ENCODE measurements at places on chromosomes 12 and 14.

DNA sequence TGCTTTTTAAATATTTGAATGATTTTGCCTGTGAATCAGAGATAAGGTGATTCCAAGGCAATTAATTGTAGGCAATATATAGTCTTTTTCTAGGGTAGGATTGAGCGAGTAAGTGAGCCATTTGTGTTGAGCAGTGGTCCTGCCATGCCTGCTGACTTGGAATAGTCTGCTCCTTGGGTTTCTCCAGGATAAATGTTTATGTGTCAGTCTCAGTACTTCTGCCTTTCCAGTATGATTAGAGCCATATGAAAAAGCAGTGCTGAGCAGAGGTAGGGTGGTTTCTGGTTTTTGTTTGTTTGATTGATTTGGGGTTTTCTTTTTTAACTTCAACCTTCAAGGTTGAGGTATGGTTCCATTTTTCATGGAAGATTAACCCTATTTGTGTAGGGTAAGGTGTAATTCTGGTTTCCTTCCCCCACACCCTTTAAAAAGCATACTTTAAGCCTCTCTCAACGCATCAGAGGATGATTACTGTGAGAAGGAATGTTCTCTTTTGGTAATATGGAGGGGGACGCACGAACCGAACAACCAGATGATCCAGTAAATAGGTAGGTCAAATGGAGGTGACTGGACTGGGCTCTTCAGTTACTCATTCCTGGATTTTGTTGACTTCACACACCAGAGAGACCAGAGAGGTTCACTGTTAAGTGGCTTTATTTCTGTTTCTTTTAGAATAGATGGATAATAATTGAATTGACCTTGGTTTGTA, 22.7 kb downstream of the FRMD6 start:
- no peak for DNase-seq

DNA sequence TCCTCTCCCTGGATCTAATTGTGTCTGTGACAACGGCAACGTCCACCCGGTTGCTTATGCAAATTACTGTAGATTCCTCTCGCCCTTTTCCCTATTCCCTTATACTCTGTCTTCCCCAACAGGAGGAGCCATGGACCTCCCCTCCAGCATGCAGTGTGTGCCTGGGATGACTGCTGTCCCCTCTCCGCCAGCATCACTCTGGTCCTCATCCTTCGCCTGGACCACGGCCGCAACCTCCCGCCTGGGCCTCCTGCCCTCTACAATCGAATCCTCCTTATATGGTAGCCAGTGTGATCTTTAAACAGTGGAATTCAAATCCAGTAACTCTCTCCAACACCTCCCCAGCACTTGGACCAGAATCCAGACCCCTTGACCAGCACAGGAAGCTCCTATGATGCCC, 30.6 kb upstream of the PRIMA1 start:
- DNase-seq: no peak

DNA sequence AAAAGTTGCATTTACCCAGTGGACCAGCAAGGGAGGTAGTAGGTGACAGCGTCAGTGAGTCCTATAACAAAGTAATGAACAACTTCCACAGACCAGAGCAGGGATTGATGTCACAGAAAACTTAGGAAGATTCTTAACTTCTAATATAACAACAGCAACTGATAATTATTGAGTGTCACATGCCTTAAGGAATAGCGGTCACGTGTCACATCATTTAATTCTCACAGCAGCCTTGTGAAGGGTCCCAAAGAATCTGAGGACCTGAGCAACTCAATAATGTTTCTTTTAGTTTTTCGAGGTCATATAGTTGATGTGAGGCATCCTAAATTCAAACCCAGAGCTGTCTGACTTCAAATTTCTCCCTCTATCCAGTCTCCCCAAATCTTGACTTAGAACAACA, 422.2 kb downstream of the EGLN3 start:
- DNase-seq: no peak

GRCh38 chr12:21828779-21829178, 54.3 kb upstream of the KCNJ8 start:
- no peak for DNase-seq

DNA sequence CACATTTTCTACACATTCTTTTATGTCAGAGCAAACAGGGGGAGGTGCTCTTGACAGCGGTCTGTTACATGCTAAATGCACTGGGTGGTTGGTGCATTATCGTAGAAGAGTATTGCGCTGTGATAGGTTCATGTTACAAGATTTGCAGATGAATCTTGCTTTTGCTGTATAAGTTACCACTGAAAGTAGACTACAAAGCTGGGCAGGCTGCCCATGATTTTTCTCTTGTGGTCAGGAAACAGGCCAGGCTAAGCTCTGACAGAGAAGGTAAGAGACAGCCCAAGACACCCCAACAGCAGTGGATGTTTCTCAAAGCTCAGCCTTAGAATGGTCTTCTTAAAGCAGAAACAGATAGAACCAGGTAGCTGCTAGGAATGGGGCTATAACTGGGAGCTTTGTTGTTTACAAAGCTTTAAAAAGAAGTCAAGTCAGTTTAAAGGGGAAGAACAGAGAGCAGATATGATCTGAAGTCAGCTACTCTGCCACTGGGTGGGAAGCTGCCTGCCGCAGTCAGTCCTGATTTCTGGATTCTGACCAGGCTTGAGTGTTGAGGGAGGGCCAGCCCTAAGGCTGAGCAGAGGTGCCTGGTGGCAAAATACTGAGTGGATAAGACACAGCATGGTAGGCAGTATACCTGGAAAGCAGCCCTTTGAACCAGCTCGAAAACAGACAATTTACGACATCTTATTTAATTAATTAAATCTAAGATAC, 9.4 kb downstream of the KCNA1 start:
- DNase-seq: no peak

- DNase-seq: no peak
Measured at GRCh38 chr12:128983371-128983770, 130.1 kb downstream of the GLT1D1 start.

DNA sequence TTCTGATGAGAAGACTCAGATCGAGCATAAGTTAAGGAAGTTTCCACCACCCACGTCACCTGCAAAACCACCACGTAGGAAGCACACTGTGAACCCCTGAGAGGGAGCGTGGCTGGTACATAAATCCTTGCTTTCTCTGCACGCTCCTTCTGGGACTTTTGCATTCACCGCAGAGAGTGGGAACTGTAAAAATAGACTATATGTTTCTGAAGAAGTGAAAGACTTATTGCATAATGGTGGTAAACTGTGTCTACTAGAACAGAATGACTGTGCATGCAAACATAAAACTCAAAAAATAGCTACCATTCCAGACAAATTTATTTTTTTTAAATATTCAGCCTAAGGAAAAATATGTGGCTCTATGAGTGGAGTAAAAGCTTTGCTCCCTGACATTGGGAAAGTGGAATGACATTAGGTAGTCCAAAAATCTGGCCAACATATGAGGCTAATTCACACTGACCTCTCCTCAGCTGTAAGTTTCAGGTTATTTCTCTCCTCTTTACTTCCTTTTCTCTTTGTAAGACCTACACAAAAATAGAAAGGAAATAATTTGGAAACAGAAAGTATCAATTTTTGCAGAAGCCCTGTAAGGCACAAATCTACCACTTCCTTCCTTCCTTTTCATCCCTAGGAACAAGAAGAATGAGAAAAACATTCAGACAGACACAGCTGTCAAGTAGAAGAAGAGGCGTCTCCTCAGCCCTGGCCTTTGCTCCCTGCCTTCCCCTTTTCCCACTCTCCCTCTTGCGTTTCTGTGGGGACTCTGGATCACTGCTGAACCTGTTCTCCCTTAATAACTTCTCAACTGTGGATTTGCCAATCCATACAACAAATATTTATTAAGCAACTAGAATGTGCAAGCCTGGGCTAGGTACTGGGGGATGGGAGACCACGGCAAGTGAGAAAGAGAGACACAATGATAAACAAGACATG, 264.3 kb upstream of the FOXN3 start:
- DNase-seq: no peak

DNA sequence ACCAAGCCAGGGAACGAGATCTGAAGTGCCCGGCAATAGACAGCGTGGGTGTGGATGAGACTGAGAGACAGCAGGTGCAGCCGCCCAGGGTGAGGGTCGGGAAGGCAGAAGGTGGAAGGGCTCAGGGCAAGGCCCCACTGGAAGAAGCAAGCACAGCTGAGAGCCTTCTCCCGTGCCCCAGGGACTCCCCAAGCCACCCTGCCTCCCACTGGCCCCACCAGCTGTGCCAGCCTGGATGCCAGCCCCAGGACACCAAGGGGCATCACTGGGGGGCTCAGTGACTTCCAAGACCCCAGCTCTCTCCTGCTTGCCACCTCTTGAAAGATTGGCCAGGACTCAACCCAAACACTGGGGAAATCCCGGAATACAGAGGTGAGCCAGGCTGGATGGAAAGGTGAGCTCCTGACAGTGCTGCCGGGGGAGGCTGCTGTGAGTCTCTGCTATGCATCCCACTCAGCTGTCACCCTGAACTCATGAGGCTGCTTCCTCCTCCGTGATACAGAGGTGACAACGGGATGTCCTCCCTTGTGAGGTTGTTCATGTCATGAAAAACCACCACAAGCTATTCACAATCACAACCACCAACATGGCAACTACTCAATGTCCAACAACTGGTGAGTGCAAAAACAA, 13.8 kb downstream of the TESC start:
- DNase-seq: no peak

DNA sequence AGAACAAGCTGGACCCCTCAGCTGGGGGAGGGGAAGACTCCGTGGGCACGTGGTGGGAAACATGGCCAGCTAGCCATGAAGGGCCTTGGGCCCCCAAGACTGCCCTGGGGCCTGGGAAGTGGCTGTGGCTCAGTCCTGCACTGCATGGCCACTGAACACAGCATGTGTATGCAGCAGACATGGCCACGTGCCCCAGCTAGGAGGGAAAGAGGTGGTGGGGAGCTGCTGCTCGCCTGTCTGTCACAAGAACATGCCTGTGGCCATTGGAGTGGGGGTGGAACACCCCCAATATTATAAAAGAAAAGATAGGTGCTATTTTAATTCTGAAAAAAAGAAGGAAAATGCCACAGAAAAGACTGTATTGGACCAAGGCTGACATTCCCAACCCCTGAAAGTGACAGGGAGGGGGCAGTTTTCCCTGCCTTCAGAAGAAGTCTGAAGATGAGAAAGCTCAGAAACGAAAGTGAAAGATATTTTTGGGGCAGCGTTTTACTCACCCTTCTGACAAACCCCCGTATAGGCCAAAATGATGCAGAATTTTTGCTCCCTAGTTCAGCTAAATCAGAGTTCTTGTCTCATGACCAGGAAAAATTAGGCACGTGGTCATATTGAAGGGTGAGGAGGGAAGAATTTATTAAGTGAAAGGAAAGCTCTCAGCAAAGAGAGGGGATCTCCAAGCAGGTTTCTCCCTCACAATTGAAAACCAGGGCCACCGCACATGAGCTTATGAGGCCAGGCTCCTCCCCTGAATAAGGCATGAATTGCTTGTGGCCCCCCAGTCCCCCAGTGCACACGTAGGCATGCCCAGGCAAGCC, 35.2 kb upstream of the PCNX1 start:
- DNase-seq: no peak

DNA sequence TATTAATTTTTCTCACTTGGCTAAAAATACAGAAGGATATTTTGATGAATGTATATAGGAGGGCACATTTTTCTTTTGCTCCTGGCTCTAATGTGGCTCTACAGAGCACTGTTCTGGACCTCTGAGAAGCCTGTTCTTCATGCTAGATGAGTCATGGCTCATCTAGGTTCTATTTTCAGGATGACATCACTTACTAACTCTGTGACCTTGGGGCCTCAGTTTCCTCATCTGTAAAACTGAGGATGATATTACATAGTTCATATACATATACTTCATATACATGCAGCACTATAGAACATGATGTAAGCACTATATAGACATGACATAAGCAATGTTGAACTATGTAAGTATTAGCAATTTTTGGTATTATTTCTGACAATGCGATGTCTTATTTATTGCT, 35.8 kb downstream of the SOCS2 start:
- DNase-seq: no peak

- no peak for DNase-seq
Measured at GRCh38 chr14:59186306-59186705, 2.2 kb upstream of the DAAM1 start.

DNA sequence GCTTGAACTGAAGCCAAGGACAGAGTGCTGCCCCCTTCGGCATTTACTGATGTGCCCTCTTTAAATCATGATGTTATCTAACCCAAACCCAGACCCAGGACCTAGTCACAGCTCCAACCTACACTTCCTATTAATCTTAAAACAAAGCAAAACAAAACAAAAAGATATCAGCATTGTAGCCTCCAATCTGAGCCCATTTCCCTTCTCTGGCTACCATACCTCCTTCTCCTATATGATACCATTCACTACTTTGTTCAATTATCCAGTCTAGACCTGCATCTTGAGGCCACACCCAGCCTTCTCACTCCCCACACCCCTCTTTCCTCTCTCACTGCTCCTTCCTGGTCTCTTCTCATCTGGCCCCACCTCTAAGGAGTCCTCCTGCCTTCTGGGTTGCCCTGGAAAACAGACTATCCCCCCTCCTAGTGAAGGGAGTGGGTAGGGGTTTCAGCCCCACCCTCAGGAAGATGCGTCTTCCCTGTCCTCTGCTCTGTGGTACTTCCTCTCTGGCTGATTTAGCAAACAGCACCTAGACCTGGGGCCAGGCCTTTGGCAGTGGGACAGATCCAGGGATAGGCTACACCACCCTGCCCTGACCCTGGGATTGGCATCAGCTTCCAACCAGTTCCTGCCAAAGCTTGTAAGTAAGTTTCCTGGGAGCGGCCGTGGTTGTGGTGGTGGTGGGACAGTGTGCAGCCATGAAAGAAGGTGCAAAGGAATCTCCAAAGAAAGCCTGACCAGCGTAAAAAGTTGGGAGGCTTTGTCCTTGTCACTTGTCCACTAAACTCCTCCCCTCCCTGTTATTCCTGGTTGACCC, 3.3 kb downstream of the LTB4R start:
- DNase-seq: no peak

DNA sequence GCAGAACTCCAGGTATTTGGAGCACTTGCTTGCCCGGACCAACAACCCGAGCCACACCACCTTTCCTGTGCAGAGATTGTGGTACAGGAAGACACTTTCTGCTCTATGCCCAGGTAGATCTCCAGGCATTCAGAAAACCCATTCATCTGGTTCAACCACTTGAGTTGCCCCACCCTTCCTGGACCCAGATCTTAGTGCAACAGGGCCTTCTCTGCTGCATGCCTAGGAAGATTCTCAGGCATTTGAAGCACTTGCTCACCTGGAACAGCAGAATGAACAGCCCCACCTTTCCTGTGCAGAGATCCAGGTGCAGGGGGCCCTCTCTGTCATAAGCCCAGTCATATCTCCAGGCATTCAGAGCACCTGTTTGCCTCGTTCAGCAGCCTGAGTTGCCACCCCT, 412.8 kb upstream of the MGAT4C start:
- DNase-seq: no peak

GRCh38 chr14:32469388-32470160, 140.5 kb downstream of the AKAP6 start:
- peak; percentile 43 for DNase-seq

DNA sequence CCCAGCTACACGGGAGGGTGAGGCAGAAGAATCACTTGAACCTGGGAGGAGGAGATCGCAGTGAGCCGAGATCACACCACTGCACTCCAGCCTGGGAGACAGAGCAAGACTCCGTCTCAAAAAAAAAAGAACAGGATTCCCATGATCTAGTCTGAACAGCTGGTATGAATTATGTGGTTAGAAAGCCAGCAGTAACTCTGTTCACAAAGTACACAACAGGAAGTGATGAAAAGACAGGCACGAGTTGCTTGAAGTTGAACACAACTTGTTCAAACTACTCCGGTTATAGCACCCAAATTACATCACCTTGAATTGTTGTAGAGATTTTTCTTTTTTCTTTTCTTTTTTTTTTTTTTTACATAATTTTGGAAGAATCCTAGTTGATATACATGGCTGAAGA, 238.8 kb upstream of the RGS6 start:
- DNase-seq: no peak

All from NCI-H1436 (cell line).